NCI-H774 (cell line): ENCODE measurements at places on chromosomes 11 and 22.
A peak's percentile ranks its signal among the peaks of the same experiment; 100 is the strongest.

DNA sequence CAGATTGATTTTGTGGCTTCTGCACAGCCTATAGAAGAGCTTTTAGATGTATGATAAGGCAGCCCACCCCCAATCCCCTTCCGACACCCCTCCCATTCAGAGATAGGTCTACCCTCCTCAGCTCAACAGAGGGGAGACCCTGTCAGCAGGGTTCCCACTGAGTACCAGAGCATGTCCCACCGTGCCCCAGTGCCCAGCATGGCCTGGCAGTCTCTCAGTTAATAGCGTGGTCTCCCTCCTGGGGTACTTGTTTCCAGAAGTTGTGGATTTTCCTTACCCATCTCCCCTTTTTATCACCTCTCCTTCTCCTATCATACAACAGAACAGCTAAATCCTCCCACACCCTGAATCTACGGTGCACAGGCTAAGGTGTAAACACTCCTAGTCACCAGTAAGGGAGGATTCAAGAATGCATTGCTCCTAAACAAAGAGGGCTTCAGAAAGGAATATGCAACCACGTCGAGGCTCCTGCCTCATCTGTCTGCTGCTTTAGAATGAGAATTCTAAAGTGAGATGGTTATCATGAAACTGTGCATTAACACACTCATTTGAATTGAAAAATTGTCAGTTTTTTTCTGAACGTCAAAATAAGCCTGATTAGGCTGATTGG, 6.7 kb downstream of the PLAAT2 start:
- DNase-seq: no peak

DNA sequence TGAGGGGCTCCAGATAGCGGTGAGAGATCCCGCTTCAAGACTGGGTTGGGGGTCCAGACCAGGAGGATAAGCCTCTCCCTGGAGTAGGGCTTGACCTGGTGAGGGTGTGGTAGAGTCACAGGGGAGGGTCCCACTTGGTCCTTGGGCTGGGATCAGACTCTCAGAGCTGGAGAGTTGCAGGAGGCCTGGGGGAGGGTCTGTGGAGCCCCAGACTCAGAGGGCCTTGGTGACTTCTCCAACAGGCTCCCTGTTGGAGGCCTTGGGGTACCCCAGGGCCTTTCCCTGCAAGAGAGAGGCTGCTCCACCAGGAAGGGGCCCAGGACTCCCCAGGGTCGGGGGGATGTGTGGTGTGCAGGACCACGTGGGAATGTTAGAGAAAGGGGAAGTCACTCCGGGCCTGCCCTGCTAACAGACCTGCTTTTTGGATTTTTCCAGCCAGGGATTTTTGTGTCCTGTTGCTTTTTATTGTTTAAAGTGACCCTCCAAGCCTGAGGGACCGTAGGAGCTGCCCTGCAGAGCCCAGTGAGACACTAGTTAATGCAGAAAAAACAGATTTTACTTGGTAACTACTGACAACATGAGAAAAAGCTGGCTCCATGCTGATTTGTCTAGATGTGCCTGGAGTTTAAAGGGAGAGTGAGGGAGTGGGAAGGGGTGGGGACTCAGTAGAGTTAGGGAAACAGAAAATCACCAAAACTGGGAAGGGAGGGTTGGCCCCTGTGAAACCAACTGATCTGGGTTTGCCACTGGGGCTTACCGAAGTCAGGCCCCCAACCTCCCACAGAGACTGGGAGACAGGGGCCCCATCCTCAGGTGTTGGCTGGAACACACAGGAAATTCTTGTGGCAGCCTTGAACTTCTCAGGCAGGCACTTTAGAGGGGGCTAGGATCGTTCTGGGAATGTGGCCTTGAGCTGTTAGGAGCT, 801 bp upstream of the TXNRD2 start:
- no peak for DNase-seq

- no peak for DNase-seq
These were observed 26.3 kb downstream of the MEI1 start for GRCh38 chr22:41725510-41726110.

GRCh38 chr11:39011797-39012196, 2413.8 kb upstream of the RAG2 start:
- DNase-seq: no peak

- no peak for DNase-seq
These were observed 78.7 kb upstream of the GRAMD1B start for GRCh38 chr11:123351375-123351774.

- no peak for DNase-seq
These were observed 323.6 kb upstream of the SYN3 start for GRCh38 chr22:33381531-33382406.

- DNase-seq: no peak
These were observed 104.0 kb downstream of the MSANTD4 start for GRCh38 chr11:105918039-105918438.

- no peak for DNase-seq
These were observed 29.8 kb upstream of the ABTB2 start for GRCh38 chr11:34387653-34388052.

- no peak for DNase-seq
These were observed 195 bp upstream of the CREB3L1 start for GRCh38 chr11:46277313-46277621.

DNA sequence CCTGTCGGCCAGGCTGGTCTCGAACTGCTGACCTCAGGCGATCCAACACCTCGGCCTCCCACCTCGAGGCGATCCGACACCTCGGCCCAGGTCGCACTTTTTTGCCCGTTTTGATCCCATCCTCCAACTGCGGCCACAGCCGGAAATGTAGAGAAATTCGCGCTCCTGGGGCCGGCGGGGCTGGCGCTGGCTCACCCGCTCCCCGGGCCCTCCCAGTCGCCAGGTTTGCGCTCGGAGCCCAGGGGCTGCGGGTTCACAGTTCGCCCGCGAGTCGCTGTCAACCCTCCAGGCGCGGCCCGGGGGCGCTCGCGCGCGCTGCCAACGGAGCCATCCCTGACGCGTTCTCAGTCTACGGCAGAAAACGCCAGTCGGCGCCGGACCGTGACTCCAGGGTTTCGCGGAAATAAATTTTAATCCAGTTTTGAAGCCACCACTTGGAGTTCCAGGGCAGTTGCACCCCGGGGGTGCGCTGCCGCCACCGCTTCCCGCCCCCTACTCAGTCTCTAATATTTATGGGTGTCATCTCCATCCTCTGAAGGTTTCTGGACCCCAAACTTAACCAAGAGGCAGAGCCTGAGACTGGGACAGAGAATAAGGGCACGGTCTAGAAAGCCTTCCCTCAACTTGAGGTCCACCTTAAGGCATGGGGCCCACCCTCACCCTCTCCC, 1.5 kb upstream of the KLHDC7B start:
- DNase-seq: no peak

- no peak for DNase-seq
These were observed 6.5 kb downstream of the PDE3B start for GRCh38 chr11:14650064-14650463.

- no peak for DNase-seq
These were observed 837.3 kb downstream of the TBC1D22A start for GRCh38 chr22:47599753-47600152.

DNA sequence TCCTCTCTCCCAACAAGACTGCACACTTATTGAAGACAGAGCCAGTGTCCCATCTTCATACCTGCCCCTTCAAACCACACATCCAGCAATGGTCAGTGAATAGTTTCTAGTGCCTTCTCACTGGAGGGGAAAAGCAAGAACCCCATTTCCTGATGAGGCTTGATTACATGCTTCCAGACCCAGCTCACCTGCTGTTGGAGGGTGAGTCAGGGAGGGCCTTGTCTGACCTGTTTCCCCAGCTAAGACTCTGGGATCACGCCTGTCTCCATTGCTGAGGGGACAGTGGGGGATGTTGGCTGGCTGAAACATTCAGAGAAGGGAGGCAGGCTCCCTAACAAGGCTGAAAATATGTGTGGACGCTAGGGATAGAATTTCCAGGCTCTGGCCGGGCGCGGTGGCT, 27.5 kb upstream of the ZDHHC13 start:
- no peak for DNase-seq

DNA sequence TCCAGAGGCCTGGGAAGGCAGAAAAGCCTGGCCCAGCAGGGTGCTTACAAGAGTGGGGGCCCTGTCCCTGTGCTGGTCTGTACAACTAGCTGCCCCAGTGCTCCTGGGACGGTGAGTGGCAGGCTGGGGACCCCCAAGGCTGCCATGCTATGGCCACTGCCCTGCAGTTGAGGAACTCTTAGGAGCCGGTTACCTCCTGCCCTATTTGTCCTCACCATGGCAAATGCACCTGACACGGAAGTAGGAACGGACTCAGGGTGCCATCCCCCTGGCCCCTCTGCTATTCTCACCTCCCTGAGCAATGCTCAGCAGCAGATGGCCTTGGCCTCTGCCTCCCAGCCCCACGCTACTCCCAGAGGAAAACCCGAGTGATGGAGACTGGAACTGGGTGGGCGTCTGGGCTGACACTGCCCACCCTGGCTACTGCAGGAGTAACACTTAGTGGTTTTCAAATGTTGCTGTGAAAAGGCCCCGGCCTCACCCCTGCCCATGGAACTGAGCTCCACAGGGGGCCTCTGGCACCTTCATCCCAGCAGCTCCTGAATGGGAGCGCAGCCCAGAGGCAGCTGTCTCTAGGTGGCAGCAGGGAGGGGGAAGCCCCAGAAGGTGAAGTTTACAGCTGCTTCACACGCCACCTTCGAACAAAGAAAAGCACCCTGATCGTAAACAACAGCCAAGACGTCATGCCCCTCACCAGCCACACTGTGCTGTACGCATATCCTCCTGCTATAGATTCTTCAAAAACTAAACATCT, 105.3 kb downstream of the CTTN start:
- DNase-seq: peak; percentile 57

- peak; percentile 95 for DNase-seq
These were observed 2.1 kb upstream of the CPT1A start for GRCh38 chr11:68843703-68844312.

DNA sequence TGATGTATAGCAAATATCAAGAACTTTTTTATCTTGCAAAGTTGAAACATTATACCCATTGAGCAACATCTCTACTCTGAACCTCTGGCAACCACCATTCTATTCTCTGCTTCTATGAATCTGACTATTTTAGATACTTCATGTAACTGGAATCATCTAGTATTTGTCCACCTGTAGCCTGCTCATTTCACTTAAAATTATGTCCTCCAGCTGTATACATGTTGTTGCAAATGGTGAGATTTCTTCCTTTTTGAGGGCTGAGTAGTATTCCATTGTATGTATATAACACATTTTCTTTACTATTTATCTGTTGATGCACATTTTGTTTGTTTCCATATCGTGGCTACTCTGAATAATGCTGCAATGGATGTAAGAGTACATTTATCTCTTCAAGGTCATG, 476.3 kb upstream of the LRRC4C start:
- DNase-seq: no peak

DNA sequence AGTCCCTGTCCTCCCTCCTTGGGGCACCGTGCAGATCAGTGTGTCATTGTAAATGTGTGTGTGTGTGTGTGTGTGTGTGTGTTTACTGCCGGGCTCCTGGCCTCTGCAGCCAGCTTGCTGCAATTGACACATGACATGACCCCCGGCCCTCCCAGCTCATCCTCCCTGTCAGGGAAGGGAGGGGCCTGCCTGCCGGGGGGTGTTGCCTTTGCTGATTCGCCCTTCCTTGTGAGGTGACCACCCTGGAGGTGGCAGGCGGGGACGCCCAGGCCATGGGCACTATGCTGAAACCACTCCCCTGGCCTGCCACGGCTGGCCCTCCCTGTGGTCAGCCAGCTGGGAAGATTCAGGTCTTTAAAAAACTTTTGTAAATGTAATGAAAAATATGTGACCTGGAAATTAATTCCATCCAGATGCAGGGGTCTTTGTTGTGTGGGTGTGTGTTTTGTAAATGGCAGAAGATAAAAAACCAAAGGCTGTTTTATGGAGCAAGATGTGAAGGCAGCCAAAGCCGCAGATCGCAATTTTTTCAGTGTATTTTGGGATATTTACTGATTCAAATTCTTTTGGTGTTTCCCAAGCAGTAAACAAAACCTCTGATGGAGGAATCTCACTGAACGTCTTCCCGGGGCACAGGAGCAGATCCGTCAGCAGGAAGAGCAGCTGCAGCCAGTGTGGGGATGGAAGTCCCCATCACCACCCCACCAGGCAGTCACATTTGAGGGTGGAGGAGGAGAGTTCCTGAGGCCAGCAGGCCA, 23.2 kb downstream of the SHISAL1 start:
- no peak for DNase-seq
